Smooth muscle cell of the brain vasculature (primary cell): ENCODE measurements at places on chromosomes 4 and X.

- DNase-seq: no peak
Measured at GRCh38 chr4:124907881-124908280, 195.3 kb upstream of the ANKRD50 start.

DNA sequence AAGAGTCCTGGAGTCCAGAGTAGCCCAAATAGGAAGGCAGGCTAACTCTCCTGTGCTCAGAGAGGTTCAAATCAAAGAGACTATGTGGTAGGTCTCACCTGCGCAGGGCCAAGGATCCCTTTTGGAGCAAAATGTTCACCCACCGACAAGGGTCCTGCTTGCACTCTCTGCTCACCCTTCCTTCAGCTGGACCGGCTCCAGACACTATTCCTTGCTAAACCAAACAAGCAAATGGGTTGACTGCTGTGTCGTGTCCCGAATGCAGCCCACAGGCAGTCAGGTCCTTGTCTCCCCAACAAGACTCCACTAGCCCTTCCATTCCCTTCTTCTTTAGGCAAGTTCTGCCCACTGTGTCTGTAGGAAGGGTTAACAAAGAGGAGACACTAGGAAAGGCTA lies 760 bp downstream of the TRMT2B start:
- no peak for DNase-seq

- DNase-seq: no peak
Measured at GRCh38 chr4:109713500-109713899, 10.3 kb upstream of the CASP6 start.

DNA sequence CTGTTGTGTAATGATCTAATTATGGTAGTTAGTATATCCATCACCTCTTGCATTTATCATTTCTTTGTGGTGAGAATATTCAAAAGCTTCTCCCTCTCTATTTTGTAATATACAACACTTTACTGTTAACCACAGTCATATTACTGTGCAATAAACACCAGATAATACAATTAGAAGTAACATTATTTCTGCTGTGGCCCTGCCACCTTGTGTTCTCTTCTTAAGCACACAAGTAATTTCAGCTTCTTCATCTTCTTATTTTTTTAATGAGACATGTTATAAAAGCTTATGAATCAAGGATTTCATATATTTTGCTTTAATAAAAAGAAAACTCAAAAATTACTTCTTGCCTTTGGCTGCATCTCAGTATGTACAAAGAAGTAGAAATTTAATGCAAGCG lies 675.2 kb upstream of the INTU start:
- DNase-seq: no peak

GRCh38 chr4:161987611-161988010 lies 176.2 kb downstream of the FSTL5 start:
- no peak for DNase-seq

DNA sequence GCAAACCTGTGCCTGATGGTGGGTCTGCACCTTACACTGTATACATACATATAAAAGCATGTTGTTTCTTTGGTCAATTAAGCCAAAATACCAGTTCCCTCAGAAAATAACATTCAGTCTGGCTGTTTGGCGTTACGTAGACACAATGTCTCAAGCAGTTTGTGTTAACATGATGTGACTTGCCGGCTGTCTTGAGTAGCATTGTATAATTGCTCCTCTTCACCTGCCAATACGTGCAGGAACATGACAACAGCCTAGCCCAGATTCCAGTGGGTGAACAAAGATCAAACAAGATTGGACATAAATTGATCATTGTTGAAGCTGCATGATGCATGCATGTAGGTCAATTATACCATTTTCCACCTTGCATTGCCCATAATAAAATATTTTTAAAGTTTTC lies 102.3 kb downstream of the F11 start:
- no peak for DNase-seq

DNA sequence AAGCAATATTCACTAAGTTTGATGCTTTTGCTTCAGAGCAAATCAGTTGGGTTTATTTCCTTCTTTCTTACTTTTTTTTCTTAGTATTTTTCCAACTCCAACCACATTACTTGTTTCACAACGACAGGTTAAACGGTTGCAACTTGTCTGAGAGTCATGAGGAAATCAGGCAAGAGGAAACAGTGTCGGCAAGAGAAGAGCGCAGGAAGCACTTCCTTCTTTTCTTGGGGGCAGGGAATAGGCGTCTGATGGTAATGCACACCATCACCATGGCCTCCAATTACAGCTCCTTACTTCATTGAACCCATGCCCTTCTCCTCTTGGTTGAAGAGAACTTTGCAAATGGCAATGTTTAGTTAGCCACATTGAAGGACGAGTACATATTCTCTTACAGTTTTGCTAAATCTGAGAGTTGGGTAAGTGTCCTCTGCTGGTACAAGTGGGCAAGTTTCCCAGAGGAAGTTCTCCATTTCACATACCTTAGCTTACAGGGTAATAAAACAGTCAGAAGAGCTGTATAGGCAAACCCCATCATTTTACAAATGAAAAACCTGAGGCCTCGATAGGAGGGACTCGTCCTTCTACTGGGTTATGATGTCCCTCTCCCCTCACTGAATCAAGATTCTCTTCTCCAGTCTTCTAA lies 8.3 kb upstream of the CXCL8 start:
- DNase-seq: no peak

GRCh38 chr4:53576676-53577372 lies 14.5 kb downstream of the LNX1 start:
- DNase-seq: no peak

GRCh38 chr4:10098780-10099160 lies 17.8 kb downstream of the WDR1 start:
- no peak for DNase-seq

DNA sequence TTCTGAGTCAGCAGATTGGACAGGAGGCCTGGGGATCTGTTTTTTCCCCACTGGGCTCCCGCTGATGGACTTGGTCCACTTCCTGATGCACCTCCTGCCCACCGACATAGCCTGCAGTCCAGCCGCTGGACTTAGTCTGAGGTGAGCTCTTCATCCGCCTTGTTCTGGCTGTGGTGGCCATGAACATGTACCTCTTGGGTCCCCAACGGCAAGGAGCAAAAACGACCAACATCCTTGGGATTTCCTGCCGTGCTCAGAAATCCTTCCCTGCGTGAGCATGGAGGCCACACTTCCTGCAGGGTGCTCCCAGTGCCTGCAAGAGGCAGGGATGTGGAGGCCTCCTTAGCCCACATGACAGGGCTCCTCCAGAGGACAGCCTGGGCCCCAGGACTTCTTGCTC lies 76.8 kb downstream of the CRMP1 start:
- DNase-seq: no peak

DNA sequence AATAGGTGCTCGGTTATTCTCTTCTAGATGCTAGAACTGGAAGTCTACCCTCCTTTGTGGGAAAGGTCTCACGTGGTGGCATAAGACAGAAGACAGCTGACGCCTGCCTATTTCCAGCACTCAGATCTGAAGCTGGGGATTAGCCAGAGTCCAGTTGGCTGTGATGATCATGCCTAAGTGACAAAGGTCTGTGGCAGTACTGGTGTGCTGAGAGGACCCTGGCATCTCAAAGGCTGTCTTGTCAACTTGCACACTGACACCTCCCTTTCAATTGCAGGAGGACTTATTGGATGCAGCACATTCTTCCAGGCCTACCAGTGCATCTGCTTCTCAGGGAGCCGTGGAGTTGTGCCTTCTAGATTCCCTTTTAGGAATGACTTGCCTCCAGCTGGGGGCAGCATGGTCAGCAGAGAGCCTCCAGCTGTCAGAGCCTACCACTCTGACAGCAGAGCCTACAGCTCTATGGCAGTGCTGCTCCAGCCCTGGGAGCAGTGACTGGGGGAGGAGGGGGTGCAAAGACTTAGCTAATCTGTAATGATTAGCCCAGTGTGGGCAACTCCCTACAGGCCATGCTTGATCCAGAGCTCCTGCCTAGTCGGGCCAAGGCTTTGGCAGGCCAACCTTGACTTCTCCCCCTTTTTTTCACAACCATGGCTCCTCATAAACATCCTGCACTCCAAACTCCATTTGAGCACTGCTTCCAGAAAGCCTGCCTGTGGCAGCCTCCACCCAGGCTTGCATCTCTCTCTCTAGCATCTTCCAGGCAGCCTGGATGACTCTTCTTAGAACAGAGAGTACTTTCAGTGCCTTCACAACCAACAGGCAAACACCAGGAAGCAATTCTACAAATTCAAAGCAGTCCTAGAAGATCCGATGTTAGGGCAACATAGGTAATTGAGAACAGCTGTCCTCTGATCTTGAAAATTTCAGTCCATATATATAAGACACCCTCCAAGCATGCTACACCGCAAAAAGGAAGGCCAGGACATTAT lies 13.8 kb upstream of the FGFBP2 start:
- no peak for DNase-seq

GRCh38 chrX:44483965-44484606 lies 58.6 kb downstream of the FUNDC1 start:
- no peak for DNase-seq

- no peak for DNase-seq
Measured at GRCh38 chrX:32448945-32449344, 762.4 kb downstream of the DMD start.

GRCh38 chr4:105198541-105198940 lies 51.9 kb downstream of the TET2 start:
- DNase-seq: no peak

DNA sequence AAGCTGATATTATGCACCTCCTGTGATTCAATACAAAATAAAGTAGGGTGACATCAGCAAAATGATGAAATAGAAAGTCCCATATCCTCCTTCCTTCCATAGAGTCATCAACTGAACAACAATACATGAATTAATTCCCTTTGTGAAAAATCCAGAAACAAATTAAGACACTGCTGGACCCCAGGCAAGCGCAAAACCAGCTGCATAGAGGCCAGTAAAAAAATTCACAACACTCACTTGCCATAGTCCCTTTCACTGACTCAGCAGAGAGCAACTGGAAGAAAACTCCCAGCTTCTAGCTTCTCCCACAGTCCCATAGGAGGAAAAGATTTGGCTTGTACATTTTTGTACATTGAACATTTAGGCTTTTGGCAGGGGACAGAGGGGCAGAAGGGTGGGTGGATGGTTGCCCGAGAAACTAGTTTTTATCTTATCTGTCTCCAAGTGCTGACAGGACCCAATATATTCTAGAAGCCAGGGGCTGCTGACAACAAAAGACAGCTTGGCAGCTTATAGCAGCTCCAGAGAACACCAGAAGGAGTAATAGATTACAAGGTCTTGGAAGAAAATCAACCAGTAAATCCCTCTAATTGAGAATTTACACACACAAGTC lies 124.6 kb downstream of the NDST3 start:
- DNase-seq: no peak

DNA sequence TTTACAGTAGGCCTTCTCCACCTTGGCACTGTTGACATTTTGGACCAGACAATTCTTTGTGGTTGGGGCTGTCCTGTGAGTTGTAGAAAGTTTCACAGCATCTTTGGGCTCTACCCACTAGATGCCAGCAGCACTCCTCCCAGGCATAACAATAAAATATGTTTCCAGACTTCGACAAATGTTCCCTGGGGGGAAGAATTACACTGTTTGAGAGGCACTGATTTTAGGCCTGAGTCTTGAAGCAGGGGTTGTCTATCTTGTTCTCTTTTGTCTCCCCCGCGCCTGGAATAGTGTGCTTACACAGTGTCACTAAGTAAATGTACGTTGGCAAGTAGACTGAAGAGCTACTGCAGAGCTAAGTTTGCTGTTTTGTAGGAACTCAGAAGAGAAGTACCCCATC lies 254.4 kb upstream of the BOD1L1 start:
- DNase-seq: no peak

GRCh38 chrX:132636080-132636479 lies 147.2 kb upstream of the MBNL3 start:
- no peak for DNase-seq

GRCh38 chrX:31136144-31136611 lies 64.3 kb upstream of the FTHL17 start:
- no peak for DNase-seq

GRCh38 chrX:3141031-3141430 lies 99.8 kb downstream of the ARSF start:
- no peak for DNase-seq

- DNase-seq: no peak
Measured at GRCh38 chr4:8585186-8585585, 5.0 kb downstream of the GPR78 start.

DNA sequence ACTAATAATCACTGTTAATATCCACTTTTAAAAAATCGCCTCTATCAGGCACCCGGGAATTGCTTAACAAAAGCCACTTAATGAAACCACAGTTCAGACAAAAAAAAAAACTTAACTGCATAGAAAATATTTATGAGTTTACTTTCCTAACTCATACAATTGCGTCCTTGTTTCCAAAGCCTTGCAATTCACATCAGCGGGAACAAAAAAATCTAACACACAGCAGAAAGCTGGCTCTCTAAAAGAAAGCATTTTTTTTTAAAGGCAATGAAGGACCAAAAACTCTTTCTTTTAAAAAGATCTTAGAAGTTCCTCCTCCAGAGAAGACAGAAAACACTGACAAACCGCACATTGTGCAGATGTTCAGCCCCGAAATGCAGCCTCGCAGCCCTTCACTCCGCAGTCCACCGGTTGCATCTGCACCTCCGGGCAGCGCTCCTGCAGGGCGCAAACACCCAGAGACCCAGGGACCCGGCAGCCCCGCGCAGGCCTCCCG lies 812 bp downstream of the FAT1 start:
- DNase-seq: no peak

DNA sequence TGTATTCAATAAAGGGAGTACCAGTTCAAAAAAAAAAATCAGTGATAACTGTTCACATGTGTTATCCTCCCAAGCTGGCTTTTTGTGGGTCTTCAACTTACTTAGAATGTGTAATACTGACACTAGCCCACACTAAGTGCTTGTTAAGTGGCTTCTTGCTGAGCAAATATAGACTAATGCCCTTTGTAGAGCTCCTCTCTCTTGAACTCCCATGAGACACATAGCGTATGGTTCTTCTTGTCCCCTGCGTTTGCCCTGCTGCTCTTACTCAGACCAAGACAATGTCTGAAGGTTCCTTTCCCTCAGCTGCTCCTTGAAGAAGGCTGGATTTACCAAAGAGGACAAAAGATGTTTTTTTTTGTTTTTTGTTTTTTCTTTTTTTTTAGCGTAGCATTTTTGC lies 110.9 kb downstream of the FRAS1 start:
- DNase-seq: no peak

- DNase-seq: no peak
Measured at GRCh38 chrX:43702079-43702524, 46.0 kb downstream of the MAOA start.

DNA sequence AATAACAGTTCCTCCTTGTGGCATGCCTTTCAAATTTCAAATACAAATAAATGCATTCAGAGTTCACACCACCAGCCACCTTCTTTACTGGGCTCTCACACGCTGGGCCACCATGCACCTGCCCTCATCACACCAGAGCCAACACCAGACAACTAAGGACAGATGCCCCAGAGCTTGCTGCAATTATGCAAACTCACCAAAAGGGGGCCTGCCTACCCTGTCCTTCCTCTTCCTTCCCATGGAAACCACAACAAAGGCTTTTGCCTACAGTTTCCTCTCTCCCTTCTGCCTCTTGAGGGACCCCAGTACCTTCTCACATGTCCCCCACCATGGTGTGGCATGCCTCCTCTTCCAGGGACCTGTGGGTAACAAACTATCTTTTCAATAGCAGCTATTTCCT lies 1333.9 kb upstream of the TENM3 start:
- DNase-seq: no peak

DNA sequence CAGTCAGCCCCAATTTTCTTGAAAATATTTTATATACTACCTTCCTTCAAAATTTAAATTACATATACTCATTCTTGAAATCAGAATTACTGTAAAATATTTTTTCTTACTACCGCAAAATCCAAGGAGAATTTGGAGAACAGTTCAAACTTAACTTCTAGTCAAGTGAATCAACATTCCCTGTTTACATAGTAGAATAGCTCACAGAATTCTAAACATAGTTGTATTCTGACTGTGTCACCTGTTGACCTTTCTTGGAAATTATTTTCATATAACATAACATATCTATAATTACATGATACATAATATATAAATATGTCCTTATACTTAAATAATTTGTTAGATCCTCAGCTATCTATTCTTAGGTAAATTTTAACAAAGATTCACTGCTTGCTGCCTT lies 31.0 kb upstream of the FGF5 start:
- DNase-seq: no peak
